Karpas-422 (cell line): ENCODE measurements at places on chromosomes 11 and 22.

DNA sequence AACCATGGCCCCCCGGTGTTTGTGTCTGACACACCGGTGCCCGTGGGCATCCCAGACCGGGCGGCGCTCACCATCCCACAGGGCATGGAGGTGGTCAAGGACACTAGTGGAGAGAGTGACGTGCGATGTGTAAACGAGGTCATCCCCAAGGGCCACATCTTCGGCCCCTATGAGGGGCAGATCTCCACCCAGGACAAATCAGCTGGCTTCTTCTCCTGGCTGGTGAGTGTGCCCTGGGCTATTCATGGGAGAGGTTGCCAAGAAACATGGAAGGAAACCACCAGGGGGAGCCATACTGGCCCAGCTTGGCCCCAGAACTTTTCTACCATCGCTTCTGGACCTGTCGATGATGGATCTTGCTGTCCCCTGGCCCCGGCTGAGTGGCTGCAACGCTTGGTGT is 36.5 kb downstream of the PRDM11 start:
- H3K27me3 ChIP-seq: no peaks in the 10 kb centered on the region
- H3K4me3 ChIP-seq: no peak overlapping the region
- H3K4me1 ChIP-seq: peaks cover 18% of the 10 kb centered on the region
- no peak overlapping the region for H3K27ac ChIP-seq

GRCh38 chr11:43573233-43573632 is 107.3 kb upstream of the HSD17B12 start:
- peaks cover 15% of the 10 kb centered on the region for H3K4me1 ChIP-seq
- no peaks in the 10 kb centered on the region for H3K27me3 ChIP-seq
- peak overlapping the region; percentile 29; the same call in 1 of the 2 replicates for H3K4me3 ChIP-seq
- DNase-seq: peak; percentile 82
- H3K27ac ChIP-seq: no peak overlapping the region
- no peaks in the 10 kb centered on the region for H3K36me3 ChIP-seq

DNA sequence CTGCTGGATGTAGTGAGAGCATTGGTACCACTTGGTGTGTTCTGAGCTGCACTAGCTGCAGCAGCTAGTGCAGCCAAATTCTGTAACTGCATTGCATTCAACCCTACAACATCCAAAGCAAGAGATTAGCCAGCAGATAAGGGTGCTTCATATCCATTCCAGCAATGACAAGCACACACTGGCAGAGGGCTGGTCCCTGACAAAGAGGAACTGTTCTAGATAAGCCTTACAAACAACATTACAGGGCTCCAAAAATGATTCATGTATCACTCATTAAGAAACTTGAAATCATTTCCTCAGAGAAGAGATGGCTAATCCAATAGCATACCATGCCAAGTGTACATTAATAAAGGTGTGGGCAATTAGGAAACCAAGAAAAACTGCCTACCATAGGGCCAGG is 28.4 kb upstream of the RAPSN start:
- H3K27ac ChIP-seq: no peak overlapping the region
- peaks cover 57% of the 10 kb centered on the region for H3K36me3 ChIP-seq
- no peaks in the 10 kb centered on the region for H3K27me3 ChIP-seq
- DNase-seq: no peak
- peaks cover 42% of the 10 kb centered on the region for H3K4me1 ChIP-seq

GRCh38 chr11:129281471-129282415 is 89.6 kb upstream of the ARHGAP32 start:
- H3K27me3 ChIP-seq: no peaks in the 10 kb centered on the region
- H3K36me3 ChIP-seq: no peaks in the 10 kb centered on the region
- no peaks in the 10 kb centered on the region for H3K4me1 ChIP-seq
- no peak overlapping the region for H3K4me3 ChIP-seq
- no peak overlapping the region for H3K27ac ChIP-seq

DNA sequence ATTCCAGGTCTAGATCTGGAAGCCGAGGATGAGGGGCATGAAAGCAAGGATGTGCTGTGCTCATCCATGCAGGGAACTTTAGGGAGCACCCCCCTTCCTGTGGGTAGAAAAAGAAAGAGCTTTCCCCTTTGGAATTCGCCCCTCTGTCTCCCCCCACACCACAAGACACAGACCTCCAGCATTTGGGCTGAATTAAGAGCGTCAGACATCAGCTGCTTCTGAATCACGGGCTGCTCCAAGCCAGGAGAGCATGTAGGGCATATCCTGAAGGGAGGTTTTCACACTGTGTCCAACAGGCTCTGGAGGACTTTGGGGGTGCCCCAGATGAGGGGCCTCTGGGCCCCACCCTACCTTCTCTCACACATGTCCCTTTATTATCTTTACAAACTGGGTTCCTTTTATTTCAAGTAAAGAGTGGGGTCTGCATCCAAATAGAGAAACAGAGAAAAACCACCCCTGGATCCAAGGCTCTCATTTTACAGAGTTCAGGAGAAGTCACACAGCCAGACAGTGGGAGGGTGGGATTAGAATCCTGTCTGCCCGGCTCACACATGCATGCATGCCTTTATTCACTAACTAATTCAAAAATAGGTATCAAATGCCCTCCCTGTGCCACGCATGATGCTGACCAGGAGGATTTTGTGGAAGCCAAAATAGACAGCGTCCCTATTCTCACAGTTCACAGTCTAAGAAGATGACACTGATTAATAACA is 52.8 kb downstream of the LRRC32 start:
- no peak for DNase-seq
- no peaks in the 10 kb centered on the region for H3K4me1 ChIP-seq
- no peak overlapping the region for H3K27ac ChIP-seq
- no peaks in the 10 kb centered on the region for H3K27me3 ChIP-seq
- no peaks in the 10 kb centered on the region for H3K36me3 ChIP-seq

- no peak overlapping the region for H3K27ac ChIP-seq
- H3K36me3 ChIP-seq: 0 out of 2 replicates have a peak, but pooled peaks cover 3% of the 10 kb centered on the region
- no peak for DNase-seq
These were observed 20.1 kb downstream of the ELP4 start for GRCh38 chr11:31529701-31530100.

DNA sequence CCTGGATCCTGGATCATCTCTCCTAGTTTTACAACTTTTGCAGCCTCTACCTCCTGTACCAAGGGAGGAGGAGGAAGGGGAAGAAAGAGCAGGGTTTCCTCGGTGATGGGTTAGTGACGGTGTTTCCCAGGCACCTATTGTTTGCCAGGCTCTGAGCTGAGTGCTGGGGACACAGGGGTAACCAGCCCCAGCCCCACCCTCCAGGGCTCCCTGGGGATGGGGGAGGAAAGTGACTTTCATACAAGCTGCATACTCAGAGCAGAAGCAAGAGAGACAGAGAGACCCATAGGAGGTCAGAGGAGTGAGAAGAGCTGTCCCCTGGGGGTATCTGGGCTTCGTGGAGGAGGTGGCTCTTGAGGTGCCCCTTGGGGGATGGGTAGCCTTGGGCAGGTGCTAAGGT is 89.4 kb upstream of the THY1 start:
- H3K27me3 ChIP-seq: no peaks in the 10 kb centered on the region
- H3K27ac ChIP-seq: no peak overlapping the region
- H3K36me3 ChIP-seq: no peaks in the 10 kb centered on the region
- H3K4me3 ChIP-seq: no peak overlapping the region

DNA sequence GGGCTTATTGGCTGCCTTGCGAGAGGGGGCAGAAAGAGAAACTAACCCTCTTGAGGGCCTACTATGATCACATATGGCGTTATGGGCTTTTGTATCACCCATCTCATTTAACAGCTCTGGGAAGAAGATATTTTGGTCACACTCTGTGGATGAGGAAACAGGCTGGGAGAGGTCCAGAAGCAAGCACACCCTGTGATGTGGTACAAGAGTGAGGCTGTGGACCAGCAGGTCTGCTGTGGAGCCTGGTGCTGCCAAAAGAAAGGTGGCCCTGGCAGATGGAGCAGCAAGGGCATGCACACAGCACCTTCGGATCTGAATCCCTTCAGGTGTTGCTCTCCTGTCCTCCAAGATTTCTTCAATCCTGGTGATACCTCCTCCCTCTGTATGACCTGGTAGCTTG is 64.1 kb downstream of the KCNC1 start:
- H3K27ac ChIP-seq: no peak overlapping the region
- no peaks in the 10 kb centered on the region for H3K36me3 ChIP-seq
- no peak overlapping the region for H3K4me3 ChIP-seq
- no peaks in the 10 kb centered on the region for H3K27me3 ChIP-seq

- no peak for DNase-seq
- no peak overlapping the region for H3K27ac ChIP-seq
- no peaks in the 10 kb centered on the region for H3K4me1 ChIP-seq
- H3K27me3 ChIP-seq: no peaks in the 10 kb centered on the region; the same call in 1 of the 2 replicates
These were observed 8.6 kb upstream of the MSANTD4 start for GRCh38 chr11:106030609-106031008.

DNA sequence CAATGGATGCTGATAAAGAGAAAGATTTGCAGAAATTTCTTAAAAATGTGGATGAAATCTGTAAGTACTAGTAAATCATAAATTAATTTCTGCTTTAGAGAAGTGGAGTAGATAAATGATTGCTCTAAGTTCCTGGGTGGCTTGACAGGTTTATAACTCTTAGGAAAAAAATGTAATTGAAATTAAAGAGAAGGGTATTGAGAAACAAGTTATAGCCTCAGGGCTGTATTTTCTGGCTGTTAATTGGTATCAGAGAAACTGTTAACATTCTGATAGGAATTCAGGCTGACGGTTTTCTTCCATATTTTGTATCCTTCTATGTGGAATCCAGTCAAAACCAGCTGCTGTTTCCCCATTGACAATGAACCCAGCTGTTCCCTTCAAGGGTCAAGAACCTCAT is 1.9 kb downstream of the TTC12 start:
- no peaks in the 10 kb centered on the region for H3K27me3 ChIP-seq
- H3K4me3 ChIP-seq: no peak overlapping the region
- H3K4me1 ChIP-seq: peaks cover 16% of the 10 kb centered on the region
- no peak for DNase-seq

DNA sequence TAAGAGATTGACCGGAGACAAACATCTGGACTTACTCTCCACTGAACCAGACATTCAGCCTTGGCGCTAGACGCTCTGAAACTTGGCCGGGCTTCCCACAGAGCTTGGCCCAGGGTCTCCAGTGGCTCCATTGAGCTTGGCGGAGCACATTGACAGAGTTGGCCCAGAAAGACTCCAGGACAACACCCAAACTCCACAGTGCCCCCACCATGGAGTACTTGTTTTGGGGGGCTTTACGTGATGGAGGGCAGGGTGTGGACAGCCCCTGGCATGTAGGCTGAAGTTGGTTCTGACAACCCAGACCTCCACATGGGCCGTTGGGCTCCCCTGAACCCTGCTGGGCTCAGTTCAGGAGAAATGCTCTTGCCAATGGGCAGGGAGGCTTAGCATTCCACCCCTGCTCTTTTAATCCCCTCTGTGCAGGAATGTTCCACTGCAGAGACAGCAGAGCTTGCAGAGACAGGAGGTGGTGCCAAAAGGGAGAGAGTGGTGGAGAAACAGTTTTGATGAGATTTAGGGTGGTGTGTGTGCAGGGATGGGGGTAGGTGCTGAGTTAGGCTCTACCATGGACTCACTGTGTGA is 102.4 kb upstream of the TIMP3 start:
- no peaks in the 10 kb centered on the region for H3K27me3 ChIP-seq
- H3K27ac ChIP-seq: no peak overlapping the region
- no peak for DNase-seq

DNA sequence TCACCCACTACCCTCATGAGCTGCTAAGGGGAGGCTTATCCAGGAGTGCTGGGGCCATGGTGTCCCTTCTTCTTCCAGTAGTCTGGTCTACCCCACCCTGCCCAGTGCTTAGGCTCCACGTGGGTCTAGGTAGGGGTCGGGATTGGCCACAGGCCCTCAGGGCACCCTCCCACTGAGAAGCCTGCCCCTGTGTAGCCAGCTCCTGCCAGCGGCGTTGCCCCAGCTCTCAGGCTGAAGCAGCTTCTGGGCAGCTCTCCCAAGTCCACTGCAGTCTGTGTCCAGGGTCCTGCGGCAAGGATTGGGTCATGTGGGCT is 24.0 kb upstream of the RIC3 start:
- H3K27ac ChIP-seq: no peak overlapping the region
- H3K27me3 ChIP-seq: no peaks in the 10 kb centered on the region
- no peak for DNase-seq
- H3K4me1 ChIP-seq: no peaks in the 10 kb centered on the region

- H3K4me3 ChIP-seq: no peak overlapping the region
- no peak for DNase-seq
- H3K4me1 ChIP-seq: no peaks in the 10 kb centered on the region
These were observed 109.3 kb downstream of the ARL14EP start for GRCh38 chr11:30432178-30432577.

DNA sequence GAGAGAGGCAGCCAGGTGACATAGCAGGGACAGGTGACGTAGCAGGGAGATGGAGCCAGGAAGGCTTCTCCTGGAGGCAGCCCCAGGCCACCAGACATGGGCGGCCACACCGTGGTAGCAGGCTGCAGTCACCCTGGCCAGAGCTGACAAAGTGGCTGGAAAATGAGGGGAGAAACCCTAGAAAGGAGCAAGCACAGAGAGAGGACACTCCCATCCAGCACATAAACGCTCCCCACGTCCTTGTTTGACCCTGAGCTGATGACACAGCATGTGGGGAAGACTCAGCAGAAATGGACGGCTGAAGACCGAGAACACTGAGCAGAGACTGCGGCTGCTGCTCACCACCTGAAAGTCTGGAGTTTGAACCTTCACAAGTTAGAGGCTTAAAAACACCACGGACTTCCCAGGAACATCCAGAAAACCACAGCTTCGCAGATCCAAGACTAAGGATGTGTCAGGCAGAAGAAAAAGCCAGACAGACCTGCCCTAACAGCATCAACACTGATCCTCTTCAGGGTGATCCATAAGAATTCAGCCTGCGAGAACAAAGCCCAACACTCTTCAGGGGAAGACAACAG is 28.7 kb downstream of the DRD4 start:
- H3K4me1 ChIP-seq: peaks cover 7% of the 10 kb centered on the region
- DNase-seq: no peak
- no peak overlapping the region for H3K27ac ChIP-seq
- peaks cover 22% of the 10 kb centered on the region for H3K36me3 ChIP-seq

DNA sequence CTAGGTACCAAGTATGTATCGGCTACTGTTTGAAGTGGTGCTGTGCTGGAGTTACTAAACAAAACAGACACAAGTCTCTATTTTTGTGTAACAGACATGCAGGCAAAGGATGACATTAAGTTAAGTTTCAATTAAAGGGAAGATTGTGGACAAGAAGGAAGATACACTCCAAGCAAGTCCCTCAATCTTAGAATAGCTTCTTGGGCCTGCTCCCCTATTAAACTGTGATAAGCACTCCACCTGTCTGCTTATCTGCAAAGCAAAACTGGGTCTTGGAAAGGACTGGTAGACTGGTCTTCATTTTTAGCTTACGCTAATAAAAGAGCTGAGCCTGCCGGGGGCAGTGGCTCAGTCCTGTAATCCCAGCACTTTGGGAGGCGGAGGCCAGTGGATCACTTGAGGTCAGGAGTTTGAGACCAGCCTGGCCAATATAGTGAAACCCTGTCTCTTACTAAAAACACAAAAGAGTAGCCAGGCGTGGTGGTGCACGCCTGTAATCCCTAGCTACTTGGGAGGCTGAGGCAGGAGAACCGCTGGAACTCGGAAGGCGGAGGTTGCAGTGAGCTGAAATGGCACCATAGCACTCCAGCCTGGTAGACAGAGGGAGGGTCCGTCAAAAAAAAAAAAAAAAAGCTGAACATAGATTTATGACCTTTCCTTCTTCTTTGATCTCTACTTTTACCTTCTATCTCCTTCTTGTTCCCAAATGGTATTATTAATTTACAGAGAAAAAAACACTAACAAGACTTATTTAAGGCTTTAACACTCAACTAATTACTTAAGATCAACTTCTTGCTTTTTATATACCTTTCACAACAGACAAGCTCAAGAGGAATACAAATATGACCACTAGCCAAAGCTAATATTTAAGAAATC is 4.1 kb downstream of the DDX17 start:
- no peaks in the 10 kb centered on the region for H3K27me3 ChIP-seq
